ENCODE measurements at places on chromosomes 16 and 17.

- DNase-seq = no peak
Measured at GRCh38 chr17:81402981-81403467, 7.8 kb downstream of the BAHCC1 start.

GRCh38 chr17:80832888-80833583 is 158.6 kb upstream of the CHMP6 start:
- peak; percentile 75 for DNase-seq

DNA sequence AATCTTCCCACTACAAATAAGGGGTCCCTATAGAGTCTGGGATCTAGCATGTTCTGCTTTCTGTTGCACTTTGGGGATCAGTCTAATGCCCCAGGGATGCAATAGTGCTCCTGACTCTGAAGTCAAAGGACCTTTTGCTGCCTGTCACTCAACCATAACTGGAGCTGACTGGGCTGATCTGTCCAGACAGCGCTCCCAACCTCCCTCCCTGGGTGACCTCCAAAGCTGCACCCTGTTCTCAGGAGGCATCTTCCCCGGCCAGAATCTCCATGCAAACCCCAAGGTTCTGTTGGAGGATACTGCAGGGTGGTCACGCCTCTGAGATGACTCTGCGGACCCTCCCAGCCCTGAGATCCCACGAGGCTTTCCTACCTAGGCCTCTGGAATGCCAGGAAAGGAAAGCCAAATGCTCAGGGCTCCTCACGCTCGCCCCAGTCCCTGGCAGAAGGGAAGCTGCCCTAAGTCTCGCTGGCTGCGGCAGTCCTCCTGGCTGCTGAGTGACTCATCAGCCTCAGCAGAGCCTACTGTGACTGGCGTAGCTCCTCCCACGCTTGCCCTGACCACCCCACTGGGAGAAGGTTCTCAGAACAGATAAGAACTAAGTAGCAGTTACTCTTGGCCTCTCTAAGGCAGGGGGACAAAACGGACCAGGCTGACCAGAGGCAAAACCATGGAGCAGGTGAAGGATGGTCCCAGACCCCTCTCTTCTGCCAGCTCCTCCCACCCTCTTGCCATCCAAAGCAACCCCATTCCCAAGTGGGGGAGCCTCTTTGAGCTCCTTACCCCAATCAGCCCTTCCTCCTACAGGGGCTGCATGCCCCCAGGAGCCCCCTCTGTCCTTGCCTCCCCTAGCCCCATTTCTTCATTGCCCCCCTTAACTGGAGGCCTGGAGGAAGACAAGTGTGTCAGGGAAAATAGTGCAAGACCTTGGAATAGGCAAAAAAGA is 124.1 kb upstream of the TNRC6C start:
- peak; percentile 62 for DNase-seq

GRCh38 chr17:76958974-76959373 is 90.8 kb downstream of the MGAT5B start:
- DNase-seq = no peak

DNA sequence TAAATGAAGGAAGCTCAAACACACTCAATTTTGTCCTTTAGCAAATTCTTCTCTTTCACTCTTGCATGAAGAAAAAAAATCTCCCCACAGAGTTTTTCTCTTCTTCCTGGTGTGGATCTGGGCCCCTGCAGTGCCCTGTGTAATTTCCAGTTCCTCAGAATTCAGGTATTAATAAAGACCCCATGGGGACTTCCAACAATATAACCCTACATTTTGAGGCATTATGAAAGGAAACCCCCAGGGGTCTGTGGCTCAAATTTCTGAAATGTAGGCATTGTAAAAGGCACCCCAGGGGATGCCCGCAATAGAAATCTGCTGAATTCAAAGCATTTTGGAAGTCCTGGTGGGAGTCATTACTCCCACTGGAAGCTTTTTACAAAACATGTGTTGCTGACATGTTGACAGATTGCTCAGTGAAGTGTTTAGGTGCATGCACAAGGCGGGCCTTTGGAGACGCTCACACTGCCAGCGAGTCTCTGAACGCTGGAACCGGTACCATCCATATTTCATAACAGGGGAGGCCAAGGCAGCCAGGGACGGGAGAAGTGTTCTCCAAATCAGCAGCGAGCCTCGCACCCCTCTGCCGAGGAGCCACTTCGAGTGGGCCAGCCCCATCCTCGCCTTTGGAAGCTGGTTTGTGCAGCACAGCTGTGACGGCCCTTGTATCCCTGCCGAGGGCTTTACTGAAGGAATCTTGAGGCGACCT is 154.0 kb downstream of the ZNF423 start:
- no peak for DNase-seq
